ENCODE measurements at places on chromosomes 6 and 20.

DNA sequence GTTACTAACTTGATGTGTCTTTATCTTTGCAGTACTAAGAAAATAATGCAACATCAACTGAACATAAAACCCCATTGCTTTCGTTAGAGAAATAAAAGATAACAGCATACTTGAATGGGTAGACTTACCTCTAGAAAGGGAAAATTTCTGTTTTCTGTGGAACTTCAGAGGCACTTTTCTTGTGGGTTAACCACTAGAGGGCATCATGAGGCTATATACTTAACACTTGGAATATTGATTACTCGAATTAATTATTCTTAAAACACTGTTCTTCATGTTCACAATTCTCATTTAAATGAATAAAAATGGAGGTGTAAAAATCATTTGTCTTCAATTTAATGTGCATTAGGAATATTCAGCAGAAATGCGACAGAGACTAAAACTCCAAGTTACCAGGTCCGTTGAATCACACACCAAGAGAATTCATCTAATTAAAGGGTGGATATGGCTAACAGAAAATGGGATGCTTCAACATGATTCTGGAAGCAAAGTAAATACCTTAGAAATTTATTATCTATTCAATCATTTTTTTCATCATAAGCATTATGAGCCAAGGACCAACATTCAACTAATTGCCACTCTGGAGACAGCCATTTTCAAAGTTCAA is 330.8 kb upstream of the PREP start:
- DNase-seq: no peak

GRCh38 chr6:31357886-31358285 is 907 bp upstream of the HLA-B start:
- no peak for DNase-seq

GRCh38 chr20:57620999-57621398 is 773 bp upstream of the ZBP1 start:
- no peak for DNase-seq

GRCh38 chr20:25984933-25985332 is 288.3 kb upstream of the ZNF337 start:
- DNase-seq: no peak

- no peak for DNase-seq
These were observed 51.6 kb upstream of the CHD6 start for GRCh38 chr20:41669708-41670263.

GRCh38 chr6:124599656-124600055 is 362.6 kb upstream of the RNF217 start:
- DNase-seq: no peak

DNA sequence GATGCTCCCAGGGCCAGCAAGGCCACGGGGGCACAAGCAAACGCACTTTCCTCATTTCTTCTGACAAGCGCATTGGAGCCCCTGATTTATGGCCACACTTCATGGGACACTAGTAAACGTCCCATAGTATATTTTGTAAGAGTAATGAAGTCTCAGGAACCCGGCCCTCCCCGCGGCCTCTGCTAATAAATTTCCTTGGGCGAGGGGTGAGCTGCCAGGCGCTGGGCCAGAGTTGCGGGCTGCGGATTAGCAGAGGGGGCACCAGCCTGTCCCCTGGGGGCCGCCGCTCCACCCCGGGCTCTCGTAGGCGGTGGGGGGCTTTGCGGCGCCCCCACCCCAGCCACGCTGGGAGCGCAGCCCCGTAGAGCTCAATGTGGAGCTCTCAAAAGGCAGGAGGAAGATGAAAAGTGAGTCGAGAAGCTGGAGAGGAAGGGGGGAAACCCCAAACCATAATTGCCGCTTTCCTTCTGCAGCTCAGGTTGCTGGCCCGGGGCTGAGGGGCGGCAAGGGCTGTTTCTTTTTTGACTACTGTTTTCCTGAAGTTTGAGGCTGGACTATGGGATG is 173.6 kb downstream of the CDC5L start:
- no peak for DNase-seq
